ENCODE measurements at places on chromosomes 1 and 21.
A peak's percentile ranks its signal among the peaks of the same experiment; 100 is the strongest.

GRCh38 chr1:207051191-207051943, at the start of gene YOD1:
YOD1 (minus strand) TSS chr1:207051208; CDS start chr1:207051030, 178 bp downstream.
- no peak for DNase-seq

DNA sequence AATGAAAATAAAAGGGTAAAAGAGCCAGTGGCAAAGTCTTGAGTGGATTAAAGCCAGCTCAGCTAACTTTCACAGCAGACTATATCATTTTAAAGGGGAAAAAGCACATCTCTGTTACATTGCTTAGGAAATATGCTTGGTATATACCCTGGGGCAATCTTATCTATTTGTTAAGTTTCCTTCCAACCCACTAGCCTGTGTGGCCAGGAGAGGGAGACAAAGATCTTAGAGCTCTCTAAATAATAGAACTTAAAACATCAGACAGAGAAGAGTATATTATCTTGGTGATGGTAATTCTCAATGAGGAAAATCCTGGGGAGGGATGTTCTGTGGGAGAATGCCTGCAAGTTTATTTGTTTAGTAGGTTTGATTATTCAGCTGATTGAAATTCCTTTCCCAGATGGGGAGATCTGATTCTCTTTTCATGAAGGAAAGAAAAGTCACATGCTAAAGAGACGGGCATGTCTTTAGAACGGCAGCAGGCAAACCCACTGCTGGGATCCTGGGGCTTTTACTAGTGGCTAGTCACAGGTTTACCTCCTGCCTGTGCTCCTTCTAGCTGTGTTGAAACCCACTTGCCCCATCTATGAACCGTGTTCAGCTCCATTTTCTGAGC, 3.6 kb downstream of the KCNE2 start:
- DNase-seq = no peak

DNA sequence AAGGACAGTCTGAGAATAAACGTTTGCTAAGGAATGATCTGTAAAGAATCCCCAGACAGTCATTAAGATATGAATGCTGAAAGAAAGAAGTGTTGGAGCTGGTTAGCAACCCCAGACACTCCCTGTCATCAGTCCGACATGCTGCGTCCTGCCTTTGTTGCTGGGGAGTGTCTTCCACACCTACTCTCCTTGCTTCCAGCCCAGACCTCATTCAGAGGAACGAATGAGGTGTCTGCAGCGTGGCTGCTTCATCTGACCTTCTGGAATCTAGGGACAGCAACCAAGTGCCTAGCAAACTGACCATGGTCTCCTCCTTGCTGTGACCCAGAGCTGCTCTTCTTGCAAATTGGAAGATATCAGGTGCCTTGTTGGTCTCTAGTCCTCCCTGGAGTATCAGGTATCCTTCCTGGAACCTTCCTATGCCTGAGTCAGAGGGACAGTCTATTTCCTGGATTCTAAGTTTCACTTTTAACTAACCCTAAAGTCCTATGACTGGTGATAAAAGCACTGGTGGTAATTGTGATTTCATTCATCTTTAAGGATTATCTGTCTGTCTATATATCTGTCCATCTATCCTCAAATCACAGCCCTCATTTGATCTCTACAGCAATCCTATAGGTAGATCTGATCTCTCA, 45.3 kb downstream of the NFASC start:
- peak; percentile 41 for DNase-seq

GRCh38 chr1:87993051-87993450, 664.4 kb downstream of the LMO4 start:
- DNase-seq = no peak

GRCh38 chr1:164667600-164667999, 108.6 kb downstream of the PBX1 start:
- DNase-seq = no peak
